LNCaP clone FGC (cell line): ENCODE measurements at places on chromosomes 12 and 14.

DNA sequence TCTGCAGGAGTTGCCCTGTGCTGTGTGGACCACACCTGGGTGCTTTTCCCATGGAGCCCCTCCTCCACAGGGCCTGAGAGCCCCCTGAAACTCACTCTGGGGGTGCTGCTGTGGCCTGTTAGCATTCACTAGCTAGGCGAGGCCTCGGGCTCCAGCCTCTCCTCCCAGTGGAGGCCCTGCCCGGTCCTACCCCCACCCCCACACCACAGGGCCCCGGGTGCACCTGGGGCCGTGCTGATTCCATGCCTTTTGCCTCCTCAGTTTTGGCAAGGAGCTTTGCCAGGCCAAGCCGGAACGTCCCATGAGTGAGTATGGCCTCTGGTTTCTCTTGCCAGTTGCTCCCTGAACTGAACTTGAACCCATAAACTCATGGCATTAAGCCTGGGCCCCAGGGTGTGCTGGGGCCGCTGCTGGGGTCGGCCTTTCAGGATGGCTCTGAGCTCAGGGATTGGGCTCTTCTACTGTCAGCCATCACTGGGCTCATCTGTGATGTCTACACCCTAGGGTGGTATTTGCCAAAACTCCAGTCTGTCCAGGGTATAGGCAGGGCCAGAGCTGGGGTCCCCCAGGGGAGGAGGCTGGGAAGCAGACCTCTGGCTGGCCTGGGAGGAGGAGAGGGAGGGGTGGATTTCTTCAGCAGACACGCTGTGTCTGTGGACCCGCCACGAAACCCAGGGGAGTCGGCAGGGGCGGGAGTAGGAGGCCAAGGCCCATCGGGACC is 58.7 kb upstream of the TSPAN9 start:
- DNase-seq = no peak

DNA sequence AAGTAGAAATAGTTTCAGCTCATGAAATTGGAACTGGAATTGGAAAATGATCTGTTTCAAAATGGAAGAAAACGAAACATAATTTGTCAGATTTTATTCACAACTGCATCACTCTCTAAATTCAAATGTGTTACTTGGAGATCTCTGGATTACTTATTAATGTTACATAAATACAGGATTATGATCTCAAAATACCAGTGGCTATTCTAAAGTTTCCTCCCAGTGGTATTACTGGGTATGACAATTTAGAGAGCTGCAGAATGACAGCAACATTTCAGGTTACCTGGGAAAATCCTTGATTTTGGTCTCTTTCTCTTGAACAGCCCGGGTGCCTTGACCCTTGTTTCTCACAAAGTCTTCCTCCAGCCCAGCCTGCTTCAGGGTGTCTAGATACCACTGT is 14.2 kb downstream of the FAM161B start:
- DNase-seq = no peak

DNA sequence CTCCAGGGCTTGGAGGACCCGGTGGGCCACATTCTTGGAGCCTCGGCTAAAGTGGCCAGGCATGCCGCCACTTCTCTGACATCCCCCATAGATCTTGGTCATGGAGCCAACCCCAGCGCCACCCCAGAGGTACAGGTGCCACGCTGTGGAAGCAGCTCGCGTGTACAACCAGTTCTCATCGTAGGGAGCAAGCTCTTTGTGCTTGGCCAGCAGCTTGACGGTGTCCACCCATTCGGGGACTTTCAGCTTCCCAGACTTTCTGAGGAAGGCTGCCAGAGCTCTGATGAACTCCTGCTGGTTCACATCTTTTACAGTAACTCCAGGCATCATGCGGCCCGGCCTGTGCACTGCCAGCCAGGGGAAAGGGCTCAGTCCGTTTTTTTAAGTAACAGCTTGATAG is 29.3 kb upstream of the EAPP start:
- DNase-seq = no peak

DNA sequence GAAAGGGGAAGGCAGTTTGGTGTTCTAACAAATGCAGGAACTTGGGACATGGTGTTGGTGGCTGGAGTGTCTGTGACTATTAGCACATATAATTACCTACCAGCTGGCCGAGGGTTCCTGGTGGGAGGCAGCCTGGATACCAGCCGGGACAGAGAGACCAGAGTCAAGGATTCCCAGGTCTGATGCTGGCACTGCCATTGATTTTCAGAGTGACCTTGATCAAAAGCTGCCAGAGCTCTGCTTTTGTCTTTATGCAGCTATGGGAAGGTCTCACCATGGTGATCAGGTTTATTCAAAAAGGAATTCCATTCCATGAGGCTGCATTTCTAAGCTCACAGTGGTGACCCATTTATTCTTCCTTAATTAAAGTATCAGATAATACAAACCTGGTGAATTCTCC is 101.0 kb upstream of the PWP1 start:
- DNase-seq = no peak

GRCh38 chr14:26377150-26377549 is 220.7 kb downstream of the NOVA1 start:
- DNase-seq = no peak

DNA sequence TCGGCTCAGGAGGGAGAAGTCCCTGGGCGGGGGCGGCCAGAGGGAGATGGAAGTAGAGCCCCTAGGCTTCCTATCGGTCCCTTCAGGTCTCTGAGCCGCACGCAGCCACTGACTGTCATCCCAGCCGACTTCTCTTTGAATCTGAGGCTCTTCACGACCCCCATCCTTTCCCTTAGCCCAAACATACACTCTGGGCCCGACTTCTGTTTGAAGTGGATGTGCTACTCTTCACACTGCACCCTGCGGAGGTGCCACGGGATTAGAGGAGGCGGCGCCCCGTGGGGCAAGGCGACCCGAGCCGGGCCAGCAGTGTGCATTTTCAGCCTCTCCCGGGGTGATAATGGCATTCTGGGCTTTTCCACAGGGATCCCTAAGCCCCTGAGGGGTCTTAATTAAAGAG is 6.0 kb upstream of the DACT1 start:
- no peak for DNase-seq

- no peak for DNase-seq
Measured at GRCh38 chr12:96822641-96823040, 84.4 kb upstream of the NEDD1 start.

DNA sequence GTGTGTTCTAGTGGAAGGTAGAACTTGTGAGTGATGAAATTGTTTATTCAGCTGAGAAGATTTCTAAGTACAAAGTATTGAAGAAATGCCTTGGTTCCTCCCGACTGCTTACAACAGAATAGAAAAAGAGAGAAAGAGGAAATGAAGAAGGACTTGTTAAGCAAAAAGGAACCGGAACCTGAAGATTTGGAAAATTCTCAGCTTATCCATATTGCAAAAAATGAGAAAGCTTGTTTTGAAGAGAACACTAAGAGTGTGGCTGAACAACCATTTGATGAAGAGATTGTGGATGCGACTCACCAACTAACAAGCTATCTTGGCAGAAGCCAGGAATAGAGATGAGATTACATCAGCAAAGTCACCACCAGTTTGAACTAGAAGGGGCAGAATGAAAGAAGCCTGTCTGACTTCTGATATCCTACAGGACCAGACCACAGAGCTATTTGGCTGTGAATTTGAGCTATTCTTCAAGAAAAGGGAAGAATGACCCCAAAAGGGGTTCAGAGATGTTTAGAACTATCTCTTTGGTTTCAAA is 15.1 kb downstream of the NDUFA9 start:
- no peak for DNase-seq

DNA sequence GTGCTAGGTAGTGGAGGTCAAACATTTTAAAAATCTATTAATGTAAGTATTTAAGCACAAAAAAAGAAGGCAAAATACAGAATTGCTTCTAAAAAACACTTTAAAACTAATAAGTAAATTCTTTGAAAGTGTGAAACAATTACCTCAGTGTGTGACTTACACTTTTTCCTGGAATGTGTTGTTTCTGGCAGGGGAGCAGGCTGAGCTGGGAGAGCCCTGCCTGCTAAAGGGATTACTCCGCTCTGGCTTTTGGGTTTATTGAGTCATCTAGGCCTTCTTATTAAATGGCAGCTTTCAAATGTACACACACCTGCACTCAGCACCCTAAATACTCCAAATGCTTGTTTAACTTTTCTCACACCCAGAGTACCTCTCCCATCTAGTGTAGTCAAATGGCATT is 279.8 kb downstream of the AKAP6 start:
- no peak for DNase-seq

DNA sequence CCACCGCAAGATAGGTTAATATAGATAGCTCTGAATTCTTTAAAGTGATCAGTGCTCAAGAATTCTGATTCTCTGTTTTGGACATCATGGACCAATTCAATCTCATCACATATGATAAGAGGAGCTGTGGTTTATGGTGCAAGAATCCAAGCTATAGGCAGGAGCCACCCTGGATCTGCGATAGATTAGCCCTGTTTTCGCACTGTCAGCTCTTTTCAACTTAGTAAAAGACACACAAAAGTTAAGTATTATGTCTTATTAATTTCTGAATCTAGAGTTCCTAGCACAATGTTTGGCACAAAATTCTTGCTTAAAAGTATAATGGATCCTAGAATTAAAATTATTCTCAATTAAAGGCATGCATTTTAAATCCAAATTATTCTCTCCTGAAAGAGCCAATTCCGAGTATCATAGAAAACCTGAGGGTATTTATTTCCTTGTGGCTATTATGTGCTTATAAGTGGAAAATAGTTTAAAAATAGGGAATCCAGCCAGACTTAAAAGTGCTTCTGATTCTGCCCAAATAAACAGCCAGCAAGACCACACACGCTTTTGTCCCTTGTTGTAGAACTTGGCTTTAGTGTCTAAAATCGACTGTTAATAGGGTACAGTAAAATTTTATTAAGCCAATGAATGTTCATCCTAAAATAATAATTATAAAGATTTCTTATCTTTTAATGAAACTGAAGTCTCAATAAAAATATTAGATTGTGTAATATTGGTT is 184.9 kb upstream of the FLRT2 start:
- peak; percentile 85 for DNase-seq

DNA sequence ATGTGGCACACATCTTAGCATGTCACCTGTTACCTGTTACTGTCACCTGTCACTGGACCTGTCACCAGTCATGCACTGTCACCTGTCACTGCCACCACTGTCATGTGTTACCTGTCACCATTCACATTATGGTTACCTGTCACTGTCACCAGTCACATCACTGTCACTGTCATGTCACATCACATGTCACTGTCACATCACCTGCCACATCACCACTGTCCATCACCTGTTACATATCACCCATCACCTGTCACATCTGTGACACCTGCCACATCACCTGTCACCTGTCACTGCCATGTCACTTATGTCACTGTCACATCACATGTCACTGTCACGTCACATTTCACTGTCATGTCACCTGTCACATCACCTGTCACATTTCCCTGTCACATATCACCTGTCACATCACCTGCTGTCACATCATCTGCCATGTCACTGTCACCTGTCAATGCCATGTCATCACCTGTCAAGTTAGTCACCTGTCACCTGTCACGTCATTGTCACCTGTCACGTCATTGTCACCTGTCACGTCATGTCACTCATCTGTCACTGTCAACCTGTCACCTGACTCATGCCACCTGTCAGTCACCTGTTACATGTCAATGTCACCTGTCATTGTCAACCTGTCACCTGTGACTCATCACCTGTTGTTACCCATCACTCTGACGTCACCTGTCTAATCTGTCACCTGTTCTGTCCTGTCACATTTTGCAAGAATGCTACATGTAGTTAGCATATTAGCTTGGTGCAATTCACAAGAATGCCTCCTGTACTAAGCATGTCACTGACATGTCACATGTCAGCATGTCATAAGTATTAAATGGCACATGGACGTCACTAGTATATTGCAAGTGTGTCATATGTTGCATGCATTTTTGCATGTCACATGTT is 29.0 kb upstream of the TESC start:
- no peak for DNase-seq

DNA sequence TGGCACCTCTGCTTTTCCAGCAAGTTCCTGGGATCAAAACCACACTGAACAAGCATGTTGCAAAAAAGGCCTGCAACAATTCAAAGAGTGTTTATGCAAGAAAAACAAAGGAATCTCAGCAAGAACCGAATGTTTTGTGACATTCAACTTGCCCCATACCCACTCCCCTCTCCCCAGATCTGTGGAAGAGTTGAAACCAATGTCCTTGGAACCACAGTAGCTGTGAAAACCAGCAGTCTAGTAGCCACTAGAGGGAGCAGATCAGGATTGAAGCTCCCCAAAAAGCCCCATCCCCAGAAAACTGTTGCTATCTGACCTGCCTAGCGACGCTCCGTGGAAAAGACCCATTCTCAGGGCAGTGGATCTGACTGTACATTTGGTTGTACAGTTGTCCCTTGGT is 27.1 kb downstream of the PRKAB1 start:
- no peak for DNase-seq

DNA sequence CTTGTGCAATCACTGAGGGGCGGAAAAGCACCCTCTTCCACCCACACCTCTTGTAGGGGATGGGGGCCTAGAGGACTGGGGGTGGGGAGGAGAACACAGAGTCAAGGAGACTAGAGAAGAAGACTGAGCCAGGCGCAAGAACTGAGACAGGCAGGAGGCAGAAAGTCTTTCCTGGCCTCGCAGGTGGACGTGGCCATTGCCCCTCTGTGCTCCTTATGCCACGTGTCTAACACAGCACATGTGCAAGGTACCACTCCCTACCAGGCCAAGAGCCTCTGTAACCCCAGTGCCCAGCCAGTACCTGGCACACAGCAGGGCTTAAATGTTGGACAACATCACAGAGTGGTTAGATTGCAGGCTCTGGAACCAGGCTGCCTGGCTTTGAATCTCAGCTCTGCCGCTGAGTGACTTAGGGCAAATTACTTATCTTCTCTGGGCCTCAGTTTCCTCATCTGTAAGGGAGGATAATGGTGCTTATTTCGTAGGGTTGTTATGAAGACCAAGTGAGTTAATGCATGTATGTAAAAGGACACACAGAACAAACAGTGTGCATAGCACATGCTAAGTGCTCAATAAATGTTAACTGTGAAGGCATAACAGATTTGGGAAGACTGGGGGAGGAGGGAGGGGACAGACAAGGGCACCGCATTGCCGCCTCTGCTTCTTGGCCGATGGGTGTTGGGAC is 1.4 kb upstream of the TAMALIN start:
- no peak for DNase-seq

- DNase-seq = no peak
Measured at GRCh38 chr14:23345987-23346692, 6.5 kb downstream of the SLC22A17 start.

DNA sequence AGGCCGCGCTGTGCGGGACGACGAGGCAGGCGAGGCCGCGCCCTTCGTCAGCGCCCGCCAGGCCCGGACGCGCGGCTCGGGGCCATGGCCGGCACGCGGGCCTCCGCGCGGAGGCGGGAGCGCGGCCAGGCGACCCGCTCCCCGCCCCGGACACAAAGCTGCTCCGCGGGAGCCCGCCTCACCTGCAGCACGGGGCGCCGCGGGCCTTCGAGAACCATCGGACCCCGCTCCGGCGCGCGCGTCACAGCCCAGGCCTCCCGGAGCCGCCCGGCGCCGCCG is 342 bp downstream of the DICER1 start:
- no peak for DNase-seq

GRCh38 chr14:103185051-103186029 is 62.1 kb downstream of the TNFAIP2 start:
- no peak for DNase-seq

GRCh38 chr14:68450391-68451120 is 342.3 kb downstream of the ZFP36L1 start:
- no peak for DNase-seq
